ENCODE measurements at places on chromosomes 3 and 15.

DNA sequence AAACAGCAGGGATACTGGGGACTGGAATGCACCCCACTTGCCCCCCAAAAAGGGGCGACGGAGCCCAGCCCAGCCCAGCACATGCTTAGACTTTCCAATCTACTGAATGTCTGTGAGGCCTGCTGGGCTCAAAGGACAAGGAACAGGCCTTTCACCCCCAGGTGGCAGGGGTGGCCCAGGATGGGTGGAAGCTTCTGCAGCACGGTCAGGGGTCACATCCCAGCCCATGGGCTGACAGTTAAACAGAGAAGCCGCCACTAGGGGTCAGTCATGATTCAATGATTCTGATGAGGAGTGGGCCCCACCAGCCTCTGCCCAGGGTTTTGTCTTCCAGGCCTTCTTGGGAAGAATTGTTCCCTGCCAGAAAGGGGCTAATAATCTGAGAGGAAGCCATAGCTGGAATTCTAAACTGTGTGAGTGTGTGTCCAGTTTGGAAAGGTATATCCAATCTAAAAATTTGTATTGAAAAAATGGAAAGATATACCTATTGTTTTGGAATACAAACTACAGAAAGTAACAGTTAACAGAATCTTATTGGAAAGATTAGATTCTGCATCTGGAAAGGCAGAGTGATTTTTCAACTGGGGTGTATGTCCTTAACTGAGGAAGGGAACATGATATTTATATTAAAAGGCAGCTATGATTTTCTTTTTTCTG is 2.2 kb downstream of the CHRNB4 start:
- peak; percentile 63 for DNase-seq

GRCh38 chr3:113556946-113557335 is 24.6 kb downstream of the SIDT1 start:
- no peak for DNase-seq

GRCh38 chr3:57963811-57964346 is 44.3 kb upstream of the FLNB start:
- DNase-seq, result no peak

DNA sequence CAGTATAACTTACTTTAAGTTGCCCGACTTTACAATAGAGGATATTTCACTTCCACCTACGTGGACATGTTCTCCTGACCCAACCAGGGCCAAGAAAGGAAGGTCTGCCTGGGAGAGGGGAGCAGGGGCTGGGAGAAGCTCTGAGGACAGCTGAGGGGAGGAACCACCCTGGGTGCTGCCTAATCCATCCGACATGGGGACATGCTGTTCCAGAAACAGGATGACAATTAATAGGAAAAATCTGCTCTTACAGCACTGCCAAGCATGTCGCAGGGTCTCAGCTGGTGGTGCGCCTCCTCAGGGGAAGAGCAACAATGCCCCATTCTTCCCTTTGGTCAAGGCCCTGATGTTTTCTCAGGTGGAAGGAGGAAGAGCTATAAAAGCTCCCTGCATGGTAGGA is 132.3 kb downstream of the NTRK3 start:
- DNase-seq, result no peak

DNA sequence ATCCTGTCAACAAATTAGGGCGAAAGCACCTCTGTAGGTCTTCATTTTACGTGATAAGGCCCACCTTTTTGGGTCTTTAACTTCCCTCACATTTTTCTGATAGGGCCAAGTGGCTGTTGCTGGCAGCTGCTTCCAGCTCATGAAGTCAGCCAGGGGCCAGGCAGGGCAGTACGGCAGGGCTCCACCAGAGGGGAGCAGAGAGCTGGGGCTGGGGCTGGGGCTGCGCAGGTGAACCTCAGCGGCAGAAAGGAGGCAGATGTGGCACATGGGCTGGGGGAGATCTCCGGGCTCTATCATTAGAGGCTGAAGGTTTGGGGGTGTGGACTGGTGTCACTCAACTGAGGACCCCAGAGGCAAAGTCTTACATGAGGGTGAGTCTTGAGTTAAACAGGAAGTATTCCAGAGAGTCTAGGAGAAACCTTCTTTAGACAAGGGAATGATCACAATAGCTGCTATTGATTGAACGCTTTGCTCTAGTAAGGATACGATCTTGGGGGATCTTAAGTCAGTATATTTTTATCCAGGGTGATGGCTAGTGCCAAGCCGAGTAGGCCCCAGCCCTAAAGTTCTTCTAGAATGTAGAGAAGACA is 62.8 kb upstream of the MEX3B start:
- peak; percentile 78 for DNase-seq

DNA sequence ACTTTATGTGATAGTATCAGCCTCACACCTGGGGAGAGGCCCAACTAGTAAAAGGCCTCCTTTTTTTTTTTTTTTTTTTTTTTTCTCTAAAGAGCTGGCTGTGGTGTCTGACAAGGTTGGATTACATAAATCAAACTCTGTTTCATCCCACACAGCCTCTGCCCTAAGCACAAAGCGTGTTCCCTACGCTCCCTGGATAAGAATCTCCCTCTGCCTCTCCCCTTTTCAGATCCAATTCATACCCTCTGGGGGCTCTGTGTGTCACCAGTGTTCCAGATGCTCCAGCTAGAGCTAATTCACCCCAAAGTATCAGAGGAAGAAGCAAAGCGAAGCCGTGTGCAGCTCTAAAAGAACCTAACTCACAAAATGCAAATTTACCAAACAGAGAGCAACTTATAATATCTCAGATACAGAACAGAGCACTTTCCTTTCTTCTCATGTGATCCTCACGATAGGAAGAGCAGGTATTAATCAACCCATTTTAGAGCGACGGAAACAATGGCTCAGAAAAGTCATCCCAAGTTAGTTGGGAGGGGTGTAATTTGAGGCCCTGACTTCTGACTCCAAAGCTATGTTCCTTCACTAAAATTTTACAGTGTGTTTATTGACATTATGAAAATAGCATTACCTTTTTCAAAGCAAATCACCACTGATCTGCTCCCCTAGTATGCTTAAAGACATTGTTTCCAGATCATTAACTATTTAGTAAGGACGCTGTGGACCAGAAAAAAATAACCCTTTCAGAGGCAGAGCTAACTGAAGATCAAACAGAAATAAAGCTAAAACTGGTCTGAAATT is 12.4 kb downstream of the BMF start:
- no peak for DNase-seq

DNA sequence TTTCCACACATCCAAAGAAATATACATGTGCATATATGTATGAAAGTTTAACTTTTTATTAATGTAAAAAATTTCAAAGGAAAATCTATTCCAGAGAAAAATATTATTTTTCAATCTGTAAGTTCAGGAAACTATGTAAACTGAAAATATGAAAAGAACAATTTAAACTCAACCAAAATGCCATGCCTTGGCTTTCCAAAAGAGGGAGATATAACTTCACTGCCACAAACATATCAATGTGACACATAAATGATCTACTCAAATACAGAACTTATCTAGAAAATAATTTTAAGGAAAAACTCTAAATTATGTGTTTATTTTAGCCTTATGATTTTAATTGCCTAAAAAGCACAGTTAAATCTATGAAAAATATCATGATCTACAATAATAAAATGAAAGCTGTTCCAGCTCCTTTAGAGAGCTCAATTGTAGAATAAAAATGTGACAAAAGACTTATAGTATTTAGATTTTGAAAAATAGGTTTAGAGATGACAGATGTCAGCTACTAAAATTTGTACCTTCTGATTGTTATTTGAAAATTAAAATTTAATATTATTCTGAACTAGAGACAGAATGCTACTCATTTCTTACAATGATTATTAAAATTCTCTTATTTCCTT is 94.8 kb downstream of the GBE1 start:
- peak; percentile 51 for DNase-seq

GRCh38 chr3:193347521-193348501 is 30.7 kb downstream of the ATP13A5 start:
- DNase-seq, result no peak

DNA sequence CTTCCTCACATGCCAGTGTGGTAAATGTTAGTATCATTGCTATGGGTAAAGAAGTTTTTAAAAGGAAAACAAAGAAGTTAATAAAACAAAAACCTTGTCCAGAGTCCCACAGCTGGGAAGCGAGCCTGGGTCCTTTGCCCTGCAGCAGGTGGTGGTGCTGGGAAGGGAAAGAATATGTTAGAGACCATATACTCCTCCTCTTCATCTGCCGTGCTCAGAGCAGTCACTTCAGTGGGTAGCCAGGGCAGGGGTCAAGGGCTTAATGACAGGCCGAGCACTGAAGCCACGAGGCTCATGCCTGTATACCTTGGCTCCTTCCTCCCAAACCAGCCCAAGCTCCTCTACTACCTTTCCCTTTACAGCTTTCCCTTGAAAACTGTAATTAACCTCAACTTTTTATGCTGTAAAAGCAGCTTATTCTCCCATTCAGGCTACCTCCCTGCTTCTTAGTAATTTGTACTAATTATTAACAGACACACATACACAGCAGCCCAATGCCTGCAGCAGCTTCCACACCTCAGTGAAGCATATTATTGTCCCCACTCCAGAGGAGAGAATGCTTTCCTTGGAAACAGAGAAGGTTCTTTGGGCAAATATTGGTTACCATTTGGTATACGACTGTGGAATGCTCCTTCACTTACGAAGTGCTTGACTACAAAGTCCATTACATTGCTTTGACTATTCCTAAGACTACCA is 362.1 kb downstream of the EPHB1 start:
- no peak for DNase-seq

DNA sequence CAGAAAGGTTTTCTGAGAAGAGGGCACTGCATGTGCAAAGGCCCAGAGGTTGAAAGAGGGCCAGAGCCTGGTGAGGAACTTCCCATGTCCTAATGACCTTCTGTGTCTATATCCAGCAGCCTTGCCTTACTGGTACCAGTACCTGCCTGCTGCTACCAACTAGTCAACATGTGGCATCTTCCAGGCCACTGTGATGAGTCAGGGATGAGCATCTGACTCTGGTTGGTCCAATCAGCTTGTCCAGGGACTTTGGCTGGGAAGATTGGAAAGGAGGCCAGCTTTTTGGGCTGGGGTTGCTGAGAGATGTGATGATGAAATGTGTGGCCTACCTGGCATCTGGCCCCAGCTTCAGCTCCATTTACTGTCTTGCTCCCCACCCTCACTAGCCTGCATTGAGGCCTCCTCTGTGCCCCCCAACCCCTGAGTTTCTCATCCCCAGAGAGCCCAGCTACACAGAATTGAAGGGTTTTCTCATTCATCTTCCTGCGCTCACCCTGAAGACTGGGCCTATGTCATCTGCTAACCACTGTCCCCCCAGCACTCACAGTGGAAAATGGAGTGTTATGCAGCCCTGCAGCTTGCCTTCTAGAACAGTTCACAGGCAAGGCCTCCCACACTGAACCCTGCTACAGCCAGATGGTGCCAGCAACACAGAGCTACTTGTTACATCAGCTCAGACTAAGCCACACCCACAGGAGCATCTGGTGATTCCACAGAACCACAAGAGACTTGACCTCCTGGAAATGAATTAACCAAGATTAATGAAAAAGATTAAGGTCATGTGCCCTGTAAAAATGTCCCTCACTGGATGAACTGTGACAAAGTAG is 1.3 kb upstream of the TWF2 start:
- DNase-seq, result peak; percentile 61

DNA sequence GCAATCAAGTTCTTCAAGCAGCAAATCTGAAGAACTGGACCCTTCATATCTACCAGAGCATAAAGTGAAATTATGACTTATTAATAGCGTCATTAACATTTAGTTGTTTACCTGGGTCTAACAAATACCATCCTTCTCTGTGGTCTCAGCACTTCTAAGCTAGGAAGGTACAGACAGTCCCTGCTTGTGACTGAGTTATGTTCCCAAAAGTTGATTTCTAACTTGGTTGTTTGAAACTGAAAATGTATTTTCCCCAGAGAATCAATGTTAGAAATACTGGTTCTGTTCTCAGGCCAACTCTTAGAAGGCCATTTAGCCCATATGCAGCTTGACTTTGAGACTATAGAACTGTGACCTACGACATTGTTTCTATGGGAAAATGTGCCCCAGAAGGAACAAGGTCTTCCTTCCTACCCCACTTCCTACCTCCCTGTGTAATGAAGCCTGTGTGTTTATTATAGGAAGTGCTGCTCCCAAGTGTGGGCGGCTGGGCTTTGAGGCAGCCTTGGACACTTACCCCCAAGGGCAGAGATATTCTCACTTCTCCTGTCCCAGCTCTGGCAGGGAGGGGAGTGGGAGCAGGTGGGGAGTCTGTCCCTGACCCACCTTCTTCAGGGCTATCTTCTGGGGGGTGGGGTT is 12.2 kb upstream of the MAPK6 start:
- DNase-seq, result no peak

DNA sequence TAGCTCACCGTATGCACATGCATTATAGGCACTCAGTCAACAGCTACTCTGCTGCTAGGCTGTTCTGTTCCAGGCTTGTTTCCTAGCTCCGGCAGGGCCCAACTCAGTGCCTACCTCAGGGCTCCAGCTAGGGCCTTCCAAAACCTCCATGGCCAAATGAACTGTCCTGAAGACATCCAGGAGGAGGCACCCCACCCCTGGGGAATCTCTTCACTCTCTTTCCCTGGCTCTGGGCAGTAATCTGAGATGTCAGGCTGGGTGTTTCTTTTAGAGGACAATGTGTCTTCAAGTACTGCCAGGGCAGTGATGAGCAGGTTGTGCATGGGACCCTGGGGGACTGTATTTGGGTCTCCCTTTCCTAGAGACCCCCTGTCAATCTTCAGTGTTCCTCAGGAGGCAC is 38.3 kb upstream of the TPM1 start:
- no peak for DNase-seq

DNA sequence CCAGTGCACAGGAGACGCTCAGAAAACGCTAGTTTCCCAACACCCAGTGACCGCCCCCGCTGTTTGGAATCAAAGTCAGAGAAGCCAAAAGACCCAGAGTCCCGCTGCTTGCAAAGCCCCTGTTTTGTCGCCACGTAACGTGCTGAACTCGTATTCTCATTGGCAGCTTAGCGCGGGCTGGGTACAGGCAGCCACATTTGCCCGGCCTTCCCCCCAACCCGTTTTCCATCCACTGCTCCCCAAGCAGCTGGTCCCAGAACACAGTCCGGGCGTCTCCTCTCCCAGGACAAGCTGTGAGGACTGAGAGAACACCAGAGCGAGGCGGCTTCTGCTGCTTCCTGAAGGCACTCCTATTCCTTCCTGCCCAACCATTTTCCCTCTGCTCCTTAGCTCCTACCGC is 54.8 kb downstream of the RASGRF1 start:
- DNase-seq, result no peak

DNA sequence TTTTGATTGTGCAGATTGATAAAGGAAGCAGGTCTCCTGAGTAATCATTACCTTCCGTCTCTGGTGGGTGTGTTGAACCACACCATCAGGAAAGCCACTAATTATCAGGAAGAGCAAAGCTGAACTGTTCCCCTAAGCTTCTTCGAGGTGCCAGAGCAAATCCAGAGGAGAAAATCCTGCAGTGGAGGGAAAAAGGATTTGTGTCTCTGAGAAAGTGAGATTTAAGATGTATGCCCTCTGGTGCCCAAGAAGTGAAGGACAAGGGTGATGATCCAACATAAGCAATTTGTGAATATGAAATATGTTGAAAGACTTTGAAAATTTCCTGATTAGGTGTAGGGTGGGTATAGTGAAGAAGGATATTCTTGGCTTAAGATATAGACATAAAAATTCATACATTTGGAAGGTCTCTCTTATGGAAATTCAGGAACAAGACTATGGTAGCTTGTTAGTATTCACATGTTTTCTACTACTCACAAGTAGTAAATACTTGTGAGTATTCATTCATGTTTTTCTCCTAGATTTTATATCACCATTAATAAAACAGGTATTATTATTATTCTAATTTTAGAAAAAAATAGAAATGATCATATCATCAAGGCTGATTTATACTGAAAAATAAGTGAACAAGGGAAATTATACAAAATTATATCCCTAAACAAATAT is 34.8 kb downstream of the COMMD2 start:
- DNase-seq, result peak; percentile 72

GRCh38 chr3:192986379-192986778 is 68.7 kb upstream of the MB21D2 start:
- DNase-seq, result no peak

Data from common myeloid progenitor, CD34-positive (primary cell).